NCI-H187 treated with DMSO at 0.1 percent for 48 hours (cell line): ENCODE measurements at places on chromosomes 3 and 15.

DNA sequence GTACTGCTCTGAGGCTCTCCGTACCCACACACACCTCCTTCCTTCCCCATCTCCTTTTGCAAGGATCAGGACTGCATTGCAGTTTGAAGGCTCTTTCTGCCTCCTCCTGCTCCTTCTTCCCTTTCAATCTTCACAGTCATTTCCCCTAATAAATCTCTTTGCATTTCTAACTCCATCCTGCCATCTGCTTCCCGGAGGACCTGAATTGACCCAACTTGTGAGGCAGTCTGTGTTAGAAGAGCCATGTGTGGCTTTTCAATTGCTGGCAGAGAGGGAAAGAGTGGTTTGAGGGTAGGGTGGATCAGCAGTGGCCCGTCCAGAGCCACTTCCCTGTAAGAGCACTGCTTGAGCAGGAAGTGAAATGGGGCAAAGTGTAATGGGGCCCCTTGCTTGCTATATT, 35.8 kb downstream of the ANAPC13 start:
- DNase-seq: no peak

- no peak for DNase-seq
Measured at GRCh38 chr3:179651687-179652446, 973 bp upstream of the USP13 start.

- no peak for DNase-seq
Measured at GRCh38 chr15:88580532-88580931, 34.1 kb upstream of the DET1 start.

- no peak for DNase-seq
Measured at GRCh38 chr15:63176302-63176701, 13.1 kb upstream of the RAB8B start.

GRCh38 chr15:85618956-85619491, 175.7 kb downstream of the KLHL25 start:
- no peak for DNase-seq

DNA sequence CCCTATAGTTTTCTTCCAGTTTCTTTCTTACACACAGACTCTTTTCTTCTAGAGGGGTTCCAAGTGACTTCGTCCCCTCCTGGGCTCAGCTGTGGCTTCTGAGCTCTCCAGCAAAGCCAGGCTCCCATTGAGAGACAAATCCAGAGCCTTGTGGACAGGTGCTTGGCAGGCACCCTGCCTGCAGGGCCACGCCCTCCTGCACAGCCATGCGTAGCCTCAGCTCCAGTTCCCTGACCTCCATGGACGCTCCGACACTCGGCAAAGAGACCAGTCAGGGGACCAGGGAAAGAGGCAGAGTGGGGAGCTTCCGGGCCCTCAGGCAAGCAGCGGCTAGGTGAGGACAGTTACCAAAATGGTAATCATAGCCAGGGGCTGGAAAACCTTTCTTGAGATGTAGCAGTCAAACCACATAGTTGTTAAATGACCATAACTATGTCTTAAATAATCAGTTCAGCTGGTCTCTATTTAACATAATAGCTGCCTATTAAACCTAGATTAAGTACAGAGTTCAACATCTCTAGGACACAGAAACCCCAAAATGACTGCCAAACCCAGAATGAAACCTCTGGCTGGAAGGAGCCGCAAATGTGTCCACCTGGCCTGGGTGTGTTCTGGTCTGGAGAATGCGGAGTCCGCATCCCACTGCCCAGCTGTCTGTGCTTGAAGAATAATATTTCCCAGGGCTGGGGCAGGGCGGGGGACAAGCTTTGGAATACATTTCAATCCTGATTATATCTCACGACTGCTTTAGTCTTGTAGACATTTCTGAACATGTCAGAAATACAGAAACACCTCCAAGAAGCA, 69.3 kb upstream of the RGMA start:
- DNase-seq: no peak

- no peak for DNase-seq
Measured at GRCh38 chr3:37812499-37812896, 49.2 kb upstream of the CTDSPL start.

- no peak for DNase-seq
Measured at GRCh38 chr3:138717348-138717747, 108.8 kb downstream of the FAIM start.

- DNase-seq: no peak
Measured at GRCh38 chr3:181952221-181952620, 240.5 kb downstream of the SOX2 start.

DNA sequence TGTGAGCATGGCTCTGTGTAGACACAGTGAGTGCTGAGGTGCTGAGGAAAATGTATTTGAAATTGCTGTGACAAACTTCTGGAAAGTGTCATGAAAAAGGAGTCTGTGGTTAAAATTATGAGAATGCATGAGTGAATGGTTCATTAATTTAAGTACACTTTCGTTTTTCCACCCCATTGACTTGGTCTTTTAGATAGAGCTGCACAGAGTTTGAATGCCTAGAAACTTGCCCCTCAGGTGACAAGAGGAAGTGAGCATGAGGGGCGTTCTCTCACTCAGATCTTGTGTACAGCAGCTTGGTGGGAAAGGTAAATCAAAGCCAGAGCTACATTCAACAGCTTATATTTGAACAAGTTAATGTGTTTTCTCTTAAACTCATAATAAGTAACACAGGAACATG, 296.8 kb downstream of the WDR72 start:
- no peak for DNase-seq

GRCh38 chr3:112027826-112028225, 6.7 kb upstream of the TMPRSS7 start:
- DNase-seq: peak; percentile 88

DNA sequence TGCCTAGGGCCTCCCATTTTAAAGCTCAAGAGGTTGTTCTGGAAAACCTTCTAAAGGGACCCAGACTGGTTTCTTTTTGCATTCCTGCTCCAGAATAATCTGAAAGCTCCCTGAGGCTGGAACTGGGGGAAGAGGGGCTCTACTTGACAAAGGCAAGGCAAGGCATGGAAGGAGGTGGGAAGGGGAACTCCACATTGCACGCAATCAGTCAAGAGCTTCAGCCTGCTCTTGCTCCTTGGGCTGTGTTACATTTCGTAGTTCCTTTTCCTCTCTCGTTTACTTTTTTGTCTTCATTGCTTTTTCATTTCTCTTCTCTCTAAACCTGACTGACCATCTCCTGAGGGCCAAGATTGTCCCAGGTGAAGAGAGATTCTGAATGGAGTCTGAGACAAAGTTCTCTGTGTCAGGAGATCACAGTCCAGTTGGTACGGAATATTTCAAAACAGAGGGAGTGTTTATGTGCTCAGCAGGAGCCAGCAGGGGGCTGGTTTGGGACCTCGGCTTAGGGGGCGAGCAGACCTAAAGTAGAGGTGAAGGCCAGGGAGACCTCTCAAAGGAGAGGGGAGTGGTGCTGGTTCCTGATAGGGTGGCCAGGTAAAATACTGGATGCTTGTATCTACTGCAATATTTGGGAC, 6.0 kb upstream of the KCTD6 start:
- no peak for DNase-seq

- no peak for DNase-seq
Measured at GRCh38 chr3:40913641-40914040, 285.7 kb upstream of the CTNNB1 start.

DNA sequence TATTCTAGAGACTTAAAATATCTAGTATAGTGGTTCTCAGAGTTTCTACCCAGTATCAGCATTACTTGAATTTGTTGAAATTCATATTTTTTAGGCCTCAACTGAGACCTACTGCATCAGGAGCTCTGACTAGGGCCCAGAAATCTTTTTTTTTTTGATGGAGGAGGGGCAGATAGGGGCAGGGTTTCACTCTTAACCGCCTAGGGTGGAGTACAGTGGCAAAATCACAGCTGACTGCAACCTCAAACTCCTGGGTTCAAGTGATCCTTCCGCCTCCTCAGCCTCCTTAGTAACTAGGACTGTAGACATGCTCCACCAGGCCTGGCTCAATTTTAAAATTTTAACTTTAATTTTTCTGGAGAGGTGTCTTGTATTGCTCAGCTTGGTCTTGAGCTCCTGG, 36.6 kb downstream of the CHD2 start:
- DNase-seq: no peak

DNA sequence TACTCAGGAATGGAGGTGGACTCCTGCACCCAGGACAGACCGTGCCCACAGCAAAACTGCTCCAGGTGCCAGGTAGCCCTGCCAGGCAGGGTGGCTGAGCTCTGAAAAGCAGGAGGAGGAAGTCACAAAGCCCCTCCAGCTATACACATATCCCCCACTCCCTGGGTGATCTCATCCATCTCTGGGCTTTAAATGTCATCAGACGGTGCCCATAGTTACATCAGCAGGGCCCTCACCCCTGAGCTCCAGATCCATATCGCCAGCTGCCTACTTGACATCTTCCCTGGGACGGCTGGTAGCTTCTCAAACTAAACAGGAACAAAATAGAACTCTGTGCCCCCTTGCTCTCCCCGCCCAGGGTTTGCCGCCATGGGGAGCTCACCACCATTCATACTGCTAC, 87.7 kb downstream of the MEGF11 start:
- no peak for DNase-seq

GRCh38 chr3:149374391-149374790, 3.1 kb downstream of the TM4SF1 start:
- DNase-seq: no peak

DNA sequence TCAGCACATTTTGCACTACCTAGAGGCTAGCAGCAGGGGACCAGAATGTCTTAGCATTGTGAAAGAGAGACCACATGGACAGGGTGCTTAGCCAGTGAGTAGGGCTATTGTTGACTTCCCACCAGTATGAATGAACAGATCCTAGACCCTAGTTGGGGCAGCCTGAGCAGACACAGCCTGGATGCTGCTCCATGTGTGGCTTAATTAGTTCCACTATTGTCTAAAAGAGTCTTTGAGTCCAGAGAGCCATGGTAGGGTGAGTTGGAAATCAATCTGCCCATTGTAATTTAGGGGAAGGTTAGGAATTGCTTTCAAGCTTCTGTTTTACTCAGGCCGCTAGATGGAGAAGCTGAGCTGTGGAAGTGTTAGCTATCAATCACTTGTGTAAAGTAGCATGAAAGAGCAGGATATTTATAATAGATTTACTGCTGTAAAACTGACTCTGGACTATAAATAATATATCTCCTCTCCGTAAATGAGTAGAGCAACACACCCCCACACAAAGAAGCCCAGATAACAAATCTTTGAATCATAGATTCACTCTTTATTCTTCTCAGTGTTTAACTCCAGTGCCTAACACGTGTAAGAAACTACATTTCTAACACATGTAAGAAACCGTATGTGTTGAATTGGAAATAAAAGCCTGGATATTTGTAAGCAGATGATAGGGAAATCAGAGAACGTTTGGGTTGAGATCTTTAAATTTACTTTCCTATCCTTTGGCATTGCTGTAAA, 4.1 kb upstream of the GCSAM start:
- no peak for DNase-seq

DNA sequence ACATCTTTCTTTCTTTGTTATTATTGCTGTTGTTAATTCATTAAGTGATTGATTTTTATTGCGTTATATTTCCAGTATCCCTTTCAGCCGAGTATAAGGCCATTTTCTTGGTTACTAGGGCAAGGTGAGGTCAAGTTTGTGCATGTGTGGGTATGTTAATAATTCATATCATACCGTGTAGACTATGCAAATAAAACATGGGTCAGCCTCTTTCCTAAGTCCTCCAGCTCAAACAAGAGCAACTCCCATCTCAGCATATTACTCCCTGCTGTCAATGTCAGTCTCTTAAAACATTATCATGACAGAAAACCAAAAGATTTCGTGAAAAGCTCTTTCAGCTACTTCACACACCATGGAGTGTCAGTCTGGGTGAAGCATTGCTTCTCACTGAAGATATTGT, 103.9 kb upstream of the ST8SIA2 start:
- no peak for DNase-seq

DNA sequence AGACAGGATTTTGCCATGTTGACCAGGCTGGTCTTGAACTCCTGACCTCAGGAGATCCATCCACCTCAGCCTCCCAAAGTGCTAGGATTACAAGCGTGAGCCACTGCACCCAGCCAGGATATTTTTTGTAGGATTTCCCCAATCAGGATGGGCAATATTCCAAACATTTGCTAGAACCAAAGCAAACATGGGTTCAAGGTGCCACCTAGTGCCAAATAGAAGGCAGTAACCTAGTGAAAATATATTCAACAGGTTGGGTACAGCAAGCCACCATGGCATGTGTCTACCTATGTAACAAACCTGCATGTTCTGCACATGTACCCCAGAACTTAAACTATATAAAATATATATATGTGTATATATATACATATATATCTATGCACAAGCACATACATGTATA, 185.9 kb upstream of the CADM2 start:
- DNase-seq: no peak

DNA sequence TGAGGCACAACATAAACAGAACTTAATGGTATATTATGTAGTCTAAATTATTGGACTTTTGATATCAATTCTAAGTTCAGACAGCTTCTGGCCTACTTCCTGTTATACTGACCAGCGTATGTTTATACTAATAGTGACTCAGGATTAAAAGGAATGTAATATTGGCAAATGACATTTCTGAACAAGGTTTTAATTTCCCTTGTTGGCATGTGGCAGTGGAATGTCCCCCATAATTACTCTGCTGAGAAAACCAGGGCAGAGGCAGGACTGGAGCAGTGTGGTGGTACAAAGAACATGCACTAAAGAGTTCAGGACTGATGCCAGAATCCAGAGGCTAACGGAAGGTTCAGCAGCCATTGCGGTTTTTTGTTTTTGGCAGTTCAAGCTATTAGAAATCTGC, 184.0 kb downstream of the KCNAB1 start:
- DNase-seq: no peak

DNA sequence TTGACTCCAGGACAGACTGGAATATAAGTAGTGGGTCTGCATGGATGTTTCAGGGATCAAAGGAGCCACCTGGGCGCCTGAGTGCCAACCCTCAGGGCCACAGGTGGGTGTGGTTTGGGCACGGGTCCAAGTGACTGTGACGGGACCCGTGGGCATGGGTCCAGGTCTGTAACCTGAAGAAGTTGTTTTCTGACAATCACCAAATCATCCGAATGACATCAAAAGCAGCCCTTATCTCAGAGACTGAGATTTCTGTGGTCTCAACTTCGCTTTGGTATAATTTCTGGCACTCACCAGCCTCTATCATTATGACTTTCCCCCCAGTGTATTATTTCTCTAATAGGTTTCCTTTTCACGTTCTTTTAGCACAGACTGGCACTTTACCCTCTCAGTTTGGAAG, 24.4 kb downstream of the RLBP1 start:
- DNase-seq: no peak

DNA sequence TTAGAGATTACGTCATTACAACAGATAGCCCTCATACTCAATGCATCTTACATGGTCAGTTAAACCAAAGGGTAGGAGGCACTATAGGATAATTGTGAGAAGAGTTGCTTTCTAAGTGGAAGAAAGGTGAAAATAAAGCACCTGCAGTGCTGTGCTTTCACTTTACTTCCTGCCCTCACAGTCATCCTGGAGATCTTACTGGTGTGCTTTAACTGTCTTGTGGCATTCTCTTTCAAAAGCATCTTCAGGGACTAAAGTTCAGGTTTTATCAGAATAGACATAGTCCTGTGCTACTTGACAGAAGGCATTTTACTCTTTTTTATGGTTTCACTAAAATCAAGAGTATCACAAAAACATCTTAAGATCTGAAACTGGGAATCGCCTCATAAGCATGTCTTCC, 286.6 kb downstream of the ZBTB20 start:
- no peak for DNase-seq

- DNase-seq: no peak
Measured at GRCh38 chr15:95995375-95996168, 334.9 kb upstream of the NR2F2 start.
